Activated naive CD4-positive, alpha-beta T cell (primary cell): ENCODE measurements at places on chromosomes 2 and 18.

- DNase-seq, result no peak
Measured at GRCh38 chr2:9335322-9335832, 88.0 kb downstream of the ITGB1BP1 start.

DNA sequence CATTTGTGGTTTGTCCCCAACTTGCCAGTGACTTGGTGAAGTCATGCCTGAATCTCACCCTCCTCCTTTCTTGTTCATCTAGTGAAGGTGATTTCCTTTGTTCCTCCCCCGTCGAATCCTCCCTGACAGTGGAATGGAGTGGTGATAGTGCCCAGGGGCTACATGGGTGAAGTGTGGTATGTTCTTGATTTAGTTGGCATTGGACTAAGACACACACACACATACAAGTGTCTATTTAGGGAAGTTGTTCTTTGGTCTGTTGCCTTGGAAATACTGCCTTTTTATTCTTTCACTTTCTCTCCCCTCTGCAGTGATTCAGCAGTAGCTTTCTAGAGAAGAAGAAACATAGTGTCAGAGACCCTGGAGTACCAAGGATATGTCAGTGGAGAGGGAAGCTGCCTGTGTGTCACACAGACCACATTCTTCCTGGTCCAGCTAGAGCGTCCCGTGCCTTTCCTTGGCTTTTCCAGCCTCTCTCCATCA, 10.9 kb downstream of the INPP4A start:
- DNase-seq, result no peak

DNA sequence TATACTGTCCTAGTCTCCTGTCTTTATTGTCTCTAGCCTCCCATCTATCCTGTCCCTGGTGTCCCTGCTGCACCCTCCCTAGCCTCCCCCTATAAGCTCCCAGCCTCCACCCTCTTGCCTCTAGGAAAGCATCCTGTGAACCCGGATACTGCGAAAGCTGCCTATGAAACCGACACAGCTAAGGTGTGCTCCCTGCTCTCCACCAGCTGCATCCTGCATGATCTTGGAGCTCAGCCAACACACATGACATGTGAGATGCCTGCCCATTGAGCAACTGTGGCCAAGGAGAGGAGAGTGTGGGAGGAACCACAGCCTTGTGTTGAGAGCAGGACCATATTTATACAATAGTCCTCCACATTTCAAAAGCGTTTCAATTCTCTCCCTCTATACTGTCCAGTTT, 187.1 kb downstream of the ZBTB7C start:
- no peak for DNase-seq

DNA sequence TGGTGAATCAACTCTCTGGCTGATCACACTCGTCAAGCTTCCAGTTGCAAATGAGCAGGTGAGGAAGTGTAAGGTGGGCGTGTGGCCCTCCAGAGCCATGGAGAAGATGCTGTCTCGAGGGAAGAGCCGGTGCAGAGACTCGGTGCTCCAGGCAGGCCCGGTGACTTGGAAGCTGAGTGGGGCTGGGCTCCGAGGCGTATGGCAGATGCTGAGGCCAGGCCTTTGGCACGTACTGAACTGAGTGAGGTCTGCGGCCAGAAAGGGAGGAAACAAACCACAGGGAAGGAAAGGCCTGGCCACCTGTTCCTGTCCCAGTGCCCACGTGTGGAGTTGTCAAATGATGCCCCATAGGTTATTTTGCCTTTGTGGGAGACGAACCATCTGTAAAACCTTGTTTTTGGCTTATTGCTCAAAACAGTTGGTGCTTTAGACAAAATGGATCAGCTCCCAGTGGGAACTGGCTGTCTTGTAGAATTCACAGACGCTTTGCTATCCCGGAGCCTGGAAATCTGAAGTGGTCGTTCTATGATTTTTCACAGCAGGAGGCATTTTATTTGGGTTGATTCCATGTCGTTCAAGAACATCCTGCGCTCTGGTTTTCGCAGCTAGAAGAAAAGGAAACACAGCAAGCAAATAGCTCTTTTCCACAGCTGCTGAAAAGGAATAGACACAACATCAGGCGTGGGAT, 117.5 kb upstream of the TMEM18 start:
- no peak for DNase-seq

DNA sequence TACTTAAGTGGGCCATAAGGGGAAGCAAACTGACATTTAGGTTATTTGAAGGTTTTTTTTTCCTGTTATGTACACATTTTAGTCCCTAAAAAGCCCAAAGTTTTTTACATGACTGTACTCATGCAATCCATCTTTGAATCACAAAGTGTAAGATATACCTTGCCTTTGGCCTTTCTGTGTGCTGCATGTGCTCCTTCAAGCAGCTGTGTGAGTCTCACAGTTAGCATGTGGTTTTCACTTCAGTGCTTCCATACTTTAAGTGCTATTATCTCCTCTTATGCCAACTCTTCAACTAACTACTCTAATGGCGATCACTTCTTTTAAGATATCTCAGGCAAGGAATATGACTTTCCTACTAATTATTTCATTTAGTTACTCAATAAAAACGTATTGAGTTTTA, 597.1 kb upstream of the ACVR2A start:
- no peak for DNase-seq

DNA sequence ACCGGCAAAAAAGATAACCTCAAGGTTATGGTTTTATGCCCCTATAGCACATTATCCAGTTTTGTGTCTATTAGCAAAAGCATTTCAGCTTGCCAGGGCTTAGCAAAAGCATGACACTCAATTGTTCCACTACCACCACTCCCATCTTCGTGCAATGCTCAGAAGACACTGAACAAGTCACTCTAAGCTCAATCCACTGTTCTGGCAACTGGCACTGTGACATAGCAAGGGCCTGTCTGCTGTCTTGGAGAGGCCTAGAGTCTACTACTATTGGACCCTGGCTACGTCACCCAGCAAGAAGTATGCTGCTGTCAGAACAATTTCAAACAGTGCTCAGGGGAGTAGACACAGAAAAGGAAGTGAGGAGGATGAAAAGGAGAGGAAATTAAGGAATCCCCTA, 103.5 kb upstream of the PPP1CB start:
- DNase-seq, result no peak

DNA sequence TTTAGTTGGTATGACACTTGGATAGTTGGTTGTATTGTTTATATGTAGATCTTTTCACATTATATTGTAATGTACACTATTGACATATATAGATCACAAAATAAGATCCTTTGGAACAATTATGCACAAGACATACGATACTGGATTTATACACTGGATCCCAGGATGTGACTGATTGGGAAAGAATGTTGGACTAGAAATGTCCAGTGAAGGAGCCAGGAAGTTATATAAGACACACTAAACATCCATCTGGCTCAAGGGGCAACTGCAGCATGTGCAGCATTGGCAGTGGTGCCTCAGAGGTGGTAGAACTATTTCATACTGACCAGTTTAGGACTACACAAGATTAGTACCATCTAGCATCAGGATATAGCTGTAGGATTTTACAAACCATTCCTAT, 104.9 kb downstream of the TRABD2A start:
- no peak for DNase-seq

DNA sequence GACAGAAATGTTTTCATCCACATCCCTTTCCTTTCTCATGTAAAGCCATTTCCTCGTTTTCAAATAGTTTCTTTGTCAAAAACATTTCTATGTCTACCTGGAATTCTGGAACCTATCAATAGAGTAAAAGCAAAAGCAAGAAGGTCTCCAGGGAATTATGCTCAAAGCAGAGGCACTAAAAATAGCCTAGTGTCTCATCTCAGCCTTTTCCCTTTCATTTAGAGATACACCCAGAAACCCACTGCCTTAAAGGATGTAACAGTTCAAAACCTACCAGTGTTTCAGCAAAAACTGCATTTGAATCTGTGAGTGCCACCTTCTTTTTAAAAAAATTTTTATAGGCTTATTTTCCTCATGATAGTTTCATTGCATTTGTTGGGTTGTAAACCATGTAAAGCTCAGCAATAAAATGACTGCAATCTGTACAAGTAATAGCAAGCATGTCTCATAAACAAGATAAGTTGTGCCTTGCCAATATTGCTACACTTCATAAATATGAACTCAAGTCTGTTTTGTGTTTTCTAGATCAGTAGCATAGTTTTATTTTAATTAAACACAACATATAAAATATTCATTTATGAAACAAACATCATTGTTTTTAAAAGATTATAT, 927.3 kb upstream of the ACVR2A start:
- no peak for DNase-seq

GRCh38 chr18:40789286-40789685, 1165.7 kb upstream of the PIK3C3 start:
- DNase-seq, result no peak

DNA sequence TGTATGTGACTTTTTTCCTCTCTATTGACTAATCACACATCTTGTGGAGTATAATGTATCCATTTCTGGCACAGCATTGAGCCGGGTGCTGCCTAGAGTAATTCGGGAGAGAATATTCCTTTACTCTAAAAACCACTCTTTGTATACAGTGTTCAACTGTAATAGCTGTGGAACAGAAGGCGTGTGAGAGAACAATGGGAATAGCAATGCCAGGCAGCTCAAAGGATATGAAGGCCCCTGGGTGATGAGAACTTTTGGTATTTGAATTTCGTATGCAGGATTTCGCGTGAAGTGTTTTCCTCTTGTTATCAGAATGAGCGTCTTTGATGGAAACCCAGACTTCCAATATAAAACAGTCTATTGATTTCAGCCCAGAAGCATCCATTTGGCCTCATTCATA, 84.6 kb upstream of the MAP3K20 start:
- no peak for DNase-seq

- no peak for DNase-seq
Measured at GRCh38 chr2:159976527-159977160, 85.8 kb downstream of the PLA2R1 start.

- no peak for DNase-seq
Measured at GRCh38 chr2:170530284-170530745, 184.8 kb upstream of the SP5 start.
